ENCODE measurements at places on chromosomes 4 and X.

GRCh38 chr4:76058302-76058701 lies 16.2 kb upstream of the ART3 start:
- no peak for DNase-seq

DNA sequence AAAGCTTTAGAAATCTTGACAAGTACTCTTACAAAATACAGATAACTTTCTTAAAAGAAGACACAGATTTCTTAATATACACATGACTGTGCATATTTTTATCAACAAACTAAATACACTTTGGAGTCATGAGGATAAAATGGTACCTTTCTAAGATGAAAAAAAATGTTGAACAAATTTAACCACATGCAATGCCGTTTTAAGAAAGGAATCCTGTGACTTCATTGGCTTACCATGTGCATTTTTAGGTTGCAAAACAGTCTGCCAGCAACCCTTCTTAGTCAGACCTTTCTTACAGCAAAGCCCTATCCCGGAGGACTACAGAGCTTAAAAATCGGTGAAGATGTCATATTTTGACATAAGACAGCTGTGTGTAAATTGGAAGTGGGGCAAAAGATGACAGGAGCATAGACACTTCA lies 51.7 kb downstream of the GASK1B start:
- no peak for DNase-seq

DNA sequence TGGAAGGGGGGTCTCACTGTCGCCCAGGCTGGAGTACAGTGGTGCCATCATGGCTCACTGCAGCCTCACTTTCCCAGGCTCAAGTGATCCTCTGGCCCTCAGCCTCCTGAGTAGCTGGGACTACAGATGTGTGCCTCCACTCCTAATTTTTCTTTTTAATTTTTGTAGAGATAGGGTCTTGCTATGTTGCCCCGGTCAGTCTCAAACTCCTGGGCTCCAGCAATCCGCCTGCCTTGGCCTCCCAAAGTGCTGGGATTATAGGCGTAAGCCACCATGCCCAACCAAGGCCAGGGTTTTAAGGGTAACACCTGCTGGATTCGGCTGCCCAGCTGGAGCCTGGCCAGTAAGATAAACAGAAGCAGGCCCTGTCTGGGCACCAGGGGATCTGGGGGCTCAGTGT lies 3.4 kb downstream of the TREX2 start:
- no peak for DNase-seq

DNA sequence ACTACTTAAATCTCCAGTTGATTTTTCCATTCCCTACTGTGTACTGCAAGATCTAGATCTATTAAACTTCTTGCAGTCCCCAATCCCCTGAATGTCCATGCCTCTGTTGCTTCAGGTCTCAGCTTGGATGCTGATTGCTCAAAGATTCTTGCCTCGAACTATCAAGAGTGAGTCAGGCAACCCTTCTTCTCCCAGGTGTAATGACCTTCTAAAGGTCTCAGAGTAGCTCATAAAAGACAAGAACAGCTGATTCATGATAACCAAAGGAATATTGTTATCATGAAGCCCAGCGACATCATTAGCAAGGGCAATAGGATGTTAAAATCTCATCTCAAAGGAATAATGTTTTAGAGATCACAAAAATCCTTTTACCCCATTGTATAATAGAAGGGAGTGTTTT lies 6.8 kb upstream of the FABP2 start:
- no peak for DNase-seq

- no peak for DNase-seq
Observed at GRCh38 chr4:31655328-31655727, 935.2 kb downstream of the PCDH7 start.

- no peak for DNase-seq
Observed at GRCh38 chrX:70332600-70332999, 42.7 kb downstream of the KIF4A start.

GRCh38 chr4:30953799-30954198 lies 233.6 kb downstream of the PCDH7 start:
- no peak for DNase-seq

DNA sequence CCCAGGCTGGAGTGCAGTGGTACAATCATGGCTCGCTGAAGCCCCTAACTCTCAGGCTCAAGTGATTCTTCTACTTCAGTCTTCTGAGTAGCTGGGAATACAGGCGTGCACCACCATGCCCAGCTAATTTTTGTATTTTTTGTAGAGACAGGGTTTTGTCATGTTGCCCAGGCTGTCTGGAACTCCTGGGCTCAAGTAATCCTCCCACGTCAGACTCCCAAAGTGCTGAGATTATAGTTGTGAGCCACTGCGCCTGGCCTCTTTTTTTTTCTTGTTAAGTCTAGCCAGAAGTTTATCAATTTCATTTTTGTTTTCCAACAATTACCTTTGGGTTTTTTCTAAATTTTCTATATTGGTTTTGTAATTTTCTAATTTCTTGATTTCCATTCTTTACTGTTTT lies 100.6 kb downstream of the GC start:
- DNase-seq: no peak

DNA sequence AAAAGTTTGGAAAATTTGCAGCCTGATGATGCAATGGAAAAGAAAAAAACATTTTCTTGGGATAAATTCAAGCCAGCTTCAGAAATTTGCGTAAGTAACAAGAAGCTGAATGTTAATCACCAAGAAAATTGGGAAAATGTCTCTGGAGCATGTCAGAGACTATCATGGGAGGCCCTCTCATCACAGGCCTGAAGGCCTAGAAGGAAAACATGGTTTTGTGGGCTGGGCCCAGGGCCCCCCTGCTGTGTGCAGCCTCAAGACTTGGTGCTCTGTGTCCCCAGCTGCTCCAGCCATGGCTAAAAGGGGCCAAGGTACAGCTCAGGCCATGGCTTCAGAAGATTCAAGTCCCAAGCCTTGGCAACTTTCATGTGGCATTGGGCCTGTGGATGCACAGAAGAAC lies 1049.8 kb upstream of the GRIA3 start:
- no peak for DNase-seq

DNA sequence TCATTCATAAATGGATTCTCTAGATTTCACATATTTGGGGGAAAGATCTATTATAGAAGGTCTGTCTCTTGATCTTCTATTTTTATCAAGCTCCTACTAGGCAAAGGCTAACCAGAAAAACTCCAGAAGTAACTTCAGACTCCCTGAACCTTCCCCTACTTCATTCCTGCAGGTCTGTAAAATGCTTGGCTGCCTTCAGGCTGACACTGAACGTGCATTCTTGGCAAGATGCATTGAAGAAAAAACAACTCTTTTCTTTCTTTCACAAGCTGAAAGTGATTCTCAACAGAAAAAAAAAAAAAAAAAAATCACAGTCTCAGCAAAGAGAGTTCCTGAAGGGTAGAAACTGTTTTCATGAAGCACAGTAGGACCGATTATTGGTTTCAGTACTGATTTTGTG lies 12.7 kb downstream of the OPHN1 start:
- no peak for DNase-seq

DNA sequence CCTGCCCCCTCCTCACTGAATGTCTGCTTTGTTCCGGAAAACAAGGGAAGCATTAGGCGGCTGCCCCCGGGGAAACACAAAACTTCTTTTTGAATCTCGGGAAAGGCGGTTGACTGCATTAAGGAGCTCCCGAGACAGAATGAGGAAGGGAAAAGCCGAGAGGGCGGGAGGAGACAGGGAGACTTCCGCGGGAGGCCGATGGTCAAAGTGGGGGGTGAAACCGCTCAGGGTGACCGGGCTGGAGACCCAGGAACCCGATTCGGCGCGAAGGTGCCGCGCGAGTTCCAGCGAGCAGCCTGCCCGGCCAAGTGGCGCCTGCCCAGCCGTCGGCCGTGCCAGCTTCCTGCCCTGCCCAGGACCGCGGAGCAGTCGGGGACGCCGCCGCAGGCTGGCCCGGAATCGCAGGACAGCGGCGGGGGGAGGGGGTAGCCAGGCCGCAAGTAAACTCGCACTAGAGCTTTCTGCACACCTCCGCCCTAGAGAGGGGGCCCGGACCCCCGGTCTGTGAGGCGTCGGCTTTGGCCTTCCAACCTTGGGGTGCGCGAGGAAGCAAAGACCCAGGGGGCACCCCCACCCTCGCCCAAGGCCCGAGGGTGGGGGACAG lies 55.1 kb upstream of the BCOR start:
- DNase-seq: no peak

GRCh38 chr4:94959307-94959706 lies 201.6 kb downstream of the BMPR1B start:
- no peak for DNase-seq

GRCh38 chrX:155293771-155294170 lies 29.5 kb upstream of the RAB39B start:
- no peak for DNase-seq

DNA sequence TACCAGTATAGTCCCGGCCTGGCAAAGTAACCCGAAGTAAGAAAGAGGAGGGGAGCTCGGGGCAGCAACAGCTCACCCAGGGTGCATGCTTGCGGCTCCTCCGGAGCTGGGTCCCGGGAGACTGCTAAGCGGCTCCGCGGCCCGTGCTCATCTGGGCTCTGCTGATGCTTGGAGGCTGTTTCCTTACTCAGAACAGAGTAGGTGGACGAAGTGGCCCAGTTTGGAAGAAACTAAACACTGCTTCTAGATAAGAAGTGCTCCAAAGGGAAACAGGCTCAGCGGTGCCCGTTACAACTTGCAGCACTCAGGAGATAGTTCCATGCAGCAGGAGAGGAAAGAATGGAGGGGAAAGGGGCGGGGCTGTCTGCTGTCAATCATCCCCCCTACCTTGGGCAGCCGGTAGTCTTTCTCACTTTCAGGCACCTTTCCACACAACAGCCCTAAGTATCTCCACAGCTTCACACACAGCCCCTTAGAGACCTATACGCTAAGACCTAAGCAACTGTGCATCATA lies at the start of gene COL4A6:
TSS of gene COL4A6 (minus strand) at position 313 of the 514 bp plus-strand sequence. CDS start at position 87, 226 bp downstream.
- DNase-seq: no peak

- no peak for DNase-seq
Observed at GRCh38 chr4:85408301-85408700, 66.6 kb upstream of the ARHGAP24 start.

DNA sequence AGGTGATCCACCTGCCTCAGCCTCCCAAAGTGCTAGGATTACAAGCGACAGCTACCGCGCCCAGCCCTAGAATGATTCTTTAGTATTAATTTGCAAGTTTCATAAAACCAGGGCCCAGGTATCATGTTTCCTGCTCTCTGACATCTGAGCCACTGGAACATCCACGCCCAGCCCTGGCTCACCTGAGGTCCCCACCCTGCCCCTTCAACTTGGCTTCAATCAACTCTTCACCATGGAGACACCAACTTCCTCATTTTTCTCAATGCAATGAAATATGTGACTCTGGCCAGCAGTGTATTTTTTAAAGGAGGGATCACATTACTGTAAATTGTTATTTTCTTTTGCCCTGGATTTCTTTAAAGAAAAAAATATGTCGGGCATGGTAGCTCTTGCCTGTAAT lies 3.9 kb downstream of the PRSS12 start:
- DNase-seq: no peak

DNA sequence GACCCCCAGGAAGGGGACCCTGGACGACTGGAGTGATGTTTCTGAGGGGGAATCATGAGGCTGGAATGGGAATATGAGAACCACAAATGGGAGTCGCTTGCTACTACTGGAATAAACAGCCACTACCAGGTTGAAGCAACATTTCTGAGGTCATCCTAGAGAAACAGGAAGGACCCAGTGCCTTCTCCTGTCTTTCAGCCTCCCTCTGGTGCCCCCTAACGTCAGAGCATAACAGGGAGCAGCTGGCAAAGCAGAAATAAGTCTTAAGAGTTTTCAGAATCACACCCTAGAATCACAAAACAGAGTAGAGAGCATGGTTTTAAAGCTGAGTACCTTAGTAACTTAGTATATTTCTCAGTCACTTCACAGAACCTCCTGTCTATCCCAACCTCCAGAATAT lies 347.8 kb upstream of the PITX2 start:
- DNase-seq: no peak

- no peak for DNase-seq
Observed at GRCh38 chr4:31261632-31262031, 541.5 kb downstream of the PCDH7 start.

DNA sequence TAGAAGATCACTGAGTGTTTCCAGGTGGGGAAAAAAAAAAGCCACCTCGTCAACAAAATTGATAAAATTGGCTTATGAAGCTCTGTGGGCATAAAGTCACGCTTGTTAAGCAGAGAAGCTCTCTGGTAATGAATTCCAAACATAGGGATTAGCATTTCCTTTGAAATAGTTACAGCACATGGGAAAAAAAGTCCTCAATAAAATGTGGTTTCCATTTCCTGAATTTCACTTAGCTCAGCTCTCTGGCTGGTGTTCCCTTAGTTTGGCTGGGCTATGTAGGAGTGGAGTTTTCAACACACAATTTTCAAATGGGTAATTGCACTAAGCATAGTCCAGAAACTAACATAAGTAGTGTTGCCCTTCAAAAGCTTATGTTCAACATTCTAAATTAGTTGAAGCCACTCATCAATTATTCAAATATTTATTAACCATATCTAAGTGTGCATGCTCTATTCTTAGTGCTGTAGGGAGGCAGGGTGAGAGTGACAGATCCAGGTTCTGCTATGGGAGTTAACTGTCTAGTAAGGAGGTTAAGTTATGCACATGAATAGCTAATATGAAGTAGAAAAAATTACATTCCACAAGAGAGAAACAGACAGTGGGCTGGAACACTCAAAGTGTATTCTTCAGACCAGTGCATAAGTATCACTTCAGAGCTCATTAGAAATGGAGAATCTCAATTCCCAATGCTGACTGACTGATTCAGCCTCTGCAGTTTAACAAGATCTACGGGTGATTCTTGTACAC lies 445.7 kb downstream of the SMARCA1 start:
- no peak for DNase-seq

DNA sequence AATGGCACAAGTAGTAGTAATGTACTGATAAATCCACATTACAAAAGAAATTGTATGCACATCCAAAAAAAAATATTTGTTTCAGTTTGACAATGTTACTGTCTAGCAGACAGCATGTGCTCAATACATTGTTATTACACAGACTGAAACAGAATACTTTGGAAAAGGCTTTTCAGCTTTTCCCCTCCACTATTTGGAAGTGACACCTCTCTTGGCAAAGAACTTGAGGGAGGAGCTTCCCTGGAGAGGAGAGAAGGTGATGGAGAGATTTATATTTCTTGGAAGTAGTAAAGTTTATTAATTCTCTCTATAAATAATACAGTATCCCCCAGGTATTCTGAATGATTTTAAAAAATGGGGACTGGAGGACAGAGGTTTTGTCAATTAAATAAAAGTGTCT lies 131.8 kb downstream of the SCFD2 start:
- no peak for DNase-seq

DNA sequence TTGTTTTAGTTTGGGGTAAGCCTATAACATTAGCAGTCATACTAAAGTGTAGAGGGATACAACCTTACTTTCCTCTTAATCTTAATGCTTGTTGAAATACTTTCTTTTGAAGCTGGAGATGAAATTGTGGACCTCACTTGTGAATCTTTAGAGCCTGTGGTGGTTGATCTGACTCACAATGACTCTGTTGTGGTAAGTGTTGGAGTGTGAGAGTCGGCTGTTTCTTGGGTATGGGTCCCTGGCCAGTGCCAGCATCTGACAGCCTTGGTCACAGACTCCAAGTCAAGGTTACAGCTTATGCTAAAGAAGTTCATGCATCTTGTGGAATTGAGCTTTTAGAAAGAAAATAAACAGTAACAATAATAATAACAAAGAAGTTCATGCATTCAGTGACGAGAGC lies 31.6 kb downstream of the RNF4 start:
- DNase-seq: no peak

Measured in CD4-positive, alpha-beta T cell treated with Interleukin-6 at 100 ng/mL for 8 hours (primary cell).